ENCODE measurements at places on chromosomes 6 and 20.

GRCh38 chr6:157226761-157227160 is 96.6 kb downstream of the TMEM242 start:
- no peak for DNase-seq

DNA sequence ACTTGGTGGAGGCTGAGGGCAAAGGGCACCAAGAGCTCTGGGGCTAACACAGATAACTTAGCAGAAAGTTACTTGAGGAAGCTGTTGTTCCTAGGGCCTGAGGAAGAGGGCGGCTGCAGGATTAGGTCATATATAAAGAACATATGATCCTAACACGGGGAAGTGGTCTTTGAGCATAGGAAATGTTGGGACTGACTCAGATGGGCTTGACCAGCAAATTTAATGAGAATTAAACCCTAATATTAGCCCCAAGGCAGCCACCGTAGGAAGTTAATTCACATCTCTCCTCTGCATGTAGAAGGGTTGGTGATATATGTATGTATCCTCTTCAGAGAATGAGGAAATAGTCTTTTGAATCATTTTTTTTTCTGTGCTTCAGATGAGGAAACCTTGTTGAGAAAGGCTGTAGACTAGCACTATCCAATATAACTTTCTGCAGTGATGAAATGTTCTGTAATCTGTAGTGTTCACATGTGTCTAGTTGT is 9.2 kb upstream of the ZBTB9 start:
- no peak for DNase-seq

DNA sequence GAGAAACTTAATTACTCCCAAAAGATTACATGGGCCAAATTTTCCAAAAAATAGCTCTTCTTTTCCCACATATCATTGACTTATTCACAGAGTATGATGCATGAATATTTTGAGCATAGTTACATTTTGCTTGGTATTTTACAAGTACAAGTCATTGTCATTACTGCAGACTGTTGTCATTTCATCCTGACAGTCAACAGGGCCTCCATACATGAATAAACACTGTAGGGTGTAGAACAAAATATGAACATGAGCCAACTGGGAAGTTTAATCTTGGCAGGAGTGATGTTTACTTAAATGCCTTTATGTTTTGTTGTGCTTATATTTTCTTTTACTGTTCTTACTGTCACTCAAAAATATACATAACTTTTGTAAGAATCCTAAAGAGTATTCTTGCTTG is 340.7 kb downstream of the ADGRB3 start:
- DNase-seq: no peak

- DNase-seq: no peak
Measured at GRCh38 chr20:58130581-58130980, 97.9 kb downstream of the ANKRD60 start.
